ENCODE measurements at places on chromosomes 13 and 19.

GRCh38 chr13:97327086-97327485, 105.0 kb downstream of the MBNL2 start:
- no peak for DNase-seq

DNA sequence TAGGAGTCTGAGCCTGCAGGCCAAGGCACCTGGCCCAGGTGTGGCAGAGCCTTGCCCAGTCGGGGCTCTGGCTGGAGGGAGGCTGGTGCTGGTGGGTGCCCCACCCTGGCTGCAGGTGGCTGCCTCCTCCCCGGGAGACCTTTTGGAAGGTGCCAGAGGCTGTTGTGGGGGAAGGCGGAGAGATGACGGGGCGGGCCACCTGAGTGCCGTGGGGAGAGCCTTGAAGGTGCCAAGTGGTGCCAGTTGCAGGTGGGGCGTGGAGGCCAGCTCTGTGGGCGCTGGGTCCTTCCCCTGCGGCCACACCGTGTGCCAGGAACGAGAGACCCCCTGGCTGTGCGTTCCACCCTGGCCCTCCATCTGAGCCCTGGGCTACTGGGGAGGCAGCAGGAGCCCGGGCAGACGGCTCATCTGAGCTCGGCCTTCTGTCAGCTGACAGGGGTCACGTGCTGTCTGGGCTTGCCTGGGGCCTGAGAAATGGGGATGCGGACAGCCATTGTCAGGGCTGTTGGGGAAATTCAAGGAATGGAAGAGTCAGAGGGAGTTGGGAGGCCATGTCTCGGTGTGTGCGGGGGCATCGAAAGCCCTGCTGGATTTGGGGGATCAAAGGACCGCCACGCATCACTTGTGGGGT, 20.9 kb downstream of the CEBPA start:
- no peak for DNase-seq

DNA sequence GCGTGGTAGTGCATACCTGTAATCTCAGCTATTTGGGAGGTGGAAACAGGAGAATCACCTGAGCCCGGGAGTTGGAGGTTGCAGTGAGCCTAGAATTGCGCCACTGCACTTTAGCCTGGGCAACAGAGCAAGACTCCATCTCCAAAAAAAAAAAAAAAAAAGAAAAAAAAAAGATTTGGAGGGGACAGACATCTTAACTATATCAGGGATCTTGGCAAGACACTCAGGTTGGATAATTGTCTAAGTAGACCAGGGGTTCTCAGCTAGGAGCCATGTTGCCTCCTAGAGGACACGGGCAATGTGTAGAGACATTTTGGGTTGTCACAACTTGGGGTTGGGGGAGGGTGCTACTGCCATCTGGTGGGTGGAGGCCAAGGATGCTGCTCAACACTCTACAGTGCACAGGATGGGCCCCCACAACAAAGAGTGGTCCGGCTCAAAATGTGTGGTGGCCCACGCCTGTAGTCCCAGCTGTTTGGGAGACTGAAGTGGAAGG, 1.9 kb upstream of the ZNF580 start:
- no peak for DNase-seq

GRCh38 chr13:113769106-113769505, 10.1 kb downstream of the TMEM255B start:
- no peak for DNase-seq

GRCh38 chr13:79946556-79946955, 394.4 kb downstream of the SPRY2 start:
- DNase-seq = no peak

- no peak for DNase-seq
These were observed 224.7 kb upstream of the UBL3 start for GRCh38 chr13:30074955-30075614.

GRCh38 chr13:62875118-62875640, 1459.5 kb upstream of the PCDH20 start:
- no peak for DNase-seq

- DNase-seq = no peak
These were observed 1.1 kb downstream of the ZNF653 start for GRCh38 chr19:11504502-11505031.

All from COLO829 (cell line).